ENCODE measurements at places on chromosomes 3 and 15.
A peak's percentile ranks its signal among the peaks of the same experiment; 100 is the strongest.

GRCh38 chr15:80155001-80155377 is 2.2 kb downstream of the FAH start:
- DNase-seq = no peak

GRCh38 chr3:42459151-42459550 is 43.3 kb upstream of the VIPR1 start:
- DNase-seq = no peak

DNA sequence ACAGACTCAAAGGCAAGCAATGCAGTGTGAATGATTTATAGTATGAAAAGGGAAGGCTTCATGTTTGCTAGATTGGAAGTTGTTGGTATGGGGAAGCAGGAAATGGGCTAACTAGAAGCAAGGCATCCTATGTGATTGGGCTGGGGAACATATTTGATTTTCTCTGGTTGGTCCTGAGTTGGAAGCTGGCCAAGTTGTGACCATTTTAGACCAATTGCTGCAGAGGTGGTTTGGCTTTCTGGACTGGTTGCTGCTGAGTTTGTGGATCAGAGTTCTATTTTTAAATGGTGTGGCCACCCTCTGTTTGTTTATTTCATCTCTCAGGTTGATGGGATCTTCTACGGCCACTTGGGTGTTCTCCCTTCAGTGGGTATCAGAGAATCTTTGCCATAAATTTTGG is 39.7 kb downstream of the NUDT16 start:
- DNase-seq = no peak

DNA sequence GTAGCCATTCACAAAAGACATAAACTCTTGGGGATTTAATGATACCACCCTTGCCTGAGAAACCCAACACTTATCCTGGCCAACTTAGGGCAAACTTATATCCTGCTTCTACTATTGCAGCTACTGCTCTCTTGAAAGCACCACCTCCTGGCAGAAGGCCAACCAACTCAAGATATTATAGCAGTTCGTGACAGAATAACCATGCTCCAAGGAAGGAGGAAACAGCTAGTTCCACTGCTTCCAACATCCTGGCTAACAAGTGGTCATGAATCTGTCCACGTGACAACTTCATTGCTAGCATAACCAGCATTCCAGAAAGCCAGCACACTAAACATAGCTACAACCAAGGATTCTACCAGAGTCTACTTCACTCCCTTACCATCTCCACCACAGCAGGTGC is 1037.5 kb downstream of the TBL1XR1 start:
- no peak for DNase-seq

GRCh38 chr3:23533596-23533995 is 272.2 kb upstream of the UBE2E1 start:
- DNase-seq = no peak

DNA sequence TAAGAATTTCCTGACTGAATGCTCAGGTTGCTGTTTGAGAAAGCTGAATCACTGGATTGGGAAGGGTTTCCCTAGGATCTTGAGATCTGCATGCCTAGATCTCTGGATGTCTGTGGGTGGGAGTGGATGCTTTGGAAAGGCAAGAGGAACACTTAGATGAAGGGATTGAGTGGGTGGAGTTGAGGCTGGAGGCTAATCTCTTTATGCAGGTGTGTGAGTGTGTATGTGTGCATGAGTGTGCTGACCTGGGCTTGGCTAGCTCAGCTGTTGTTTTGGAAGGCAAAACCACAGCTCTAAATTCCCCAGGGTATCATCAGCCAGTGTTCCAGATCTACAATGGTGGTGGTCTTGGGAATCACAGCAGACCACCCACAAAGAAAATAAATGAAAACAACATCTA is 60.5 kb downstream of the CLDN1 start:
- DNase-seq = no peak

GRCh38 chr15:42151736-42152135 is 4.7 kb downstream of the PLA2G4F start:
- no peak for DNase-seq

DNA sequence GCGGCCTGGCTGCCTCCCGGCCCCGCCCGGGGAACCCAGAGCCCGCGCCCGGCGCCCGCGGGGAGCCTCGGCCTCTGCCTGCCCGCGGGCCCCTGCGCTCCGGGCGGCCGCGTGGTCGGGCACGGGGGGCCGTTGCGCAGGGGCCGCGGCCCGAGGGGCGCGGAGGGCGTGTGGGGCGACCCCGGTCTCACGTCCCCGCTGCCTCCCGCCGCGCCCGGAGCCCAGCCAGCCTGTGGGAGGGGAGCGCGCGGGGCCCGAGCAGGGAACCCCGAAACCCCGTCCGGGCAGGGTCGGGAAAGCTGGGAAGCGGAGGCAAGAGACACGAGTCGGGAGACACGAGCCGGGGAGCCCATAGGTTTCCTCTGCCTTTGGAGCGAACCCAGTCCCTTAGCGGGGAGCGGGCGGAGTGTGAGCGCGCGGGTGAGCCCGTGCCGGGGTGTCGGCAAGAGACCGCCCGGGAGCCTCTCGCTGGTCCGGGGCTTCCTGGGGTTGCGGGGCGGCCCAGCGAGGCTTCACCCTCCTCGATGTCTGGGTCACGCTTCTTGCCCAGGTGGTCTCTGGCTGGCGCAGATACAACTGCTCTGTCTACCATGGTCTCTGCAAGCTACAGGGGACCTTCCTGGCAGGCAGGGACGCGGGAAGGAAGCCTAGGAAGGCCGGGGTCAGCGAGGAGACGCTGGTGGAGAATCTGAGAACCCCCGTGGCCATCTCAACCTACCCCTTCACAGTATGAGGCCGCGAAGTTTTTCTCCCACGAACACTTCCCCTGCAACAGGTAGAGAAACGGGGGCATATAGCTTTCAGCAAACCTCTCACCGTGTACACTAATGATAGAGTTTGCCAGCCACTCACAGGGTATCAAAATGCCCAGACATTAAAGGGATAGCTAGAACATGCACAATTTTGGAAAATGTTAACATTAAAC is 586 bp downstream of the LRRK1 start:
- peak; percentile 75 for DNase-seq

DNA sequence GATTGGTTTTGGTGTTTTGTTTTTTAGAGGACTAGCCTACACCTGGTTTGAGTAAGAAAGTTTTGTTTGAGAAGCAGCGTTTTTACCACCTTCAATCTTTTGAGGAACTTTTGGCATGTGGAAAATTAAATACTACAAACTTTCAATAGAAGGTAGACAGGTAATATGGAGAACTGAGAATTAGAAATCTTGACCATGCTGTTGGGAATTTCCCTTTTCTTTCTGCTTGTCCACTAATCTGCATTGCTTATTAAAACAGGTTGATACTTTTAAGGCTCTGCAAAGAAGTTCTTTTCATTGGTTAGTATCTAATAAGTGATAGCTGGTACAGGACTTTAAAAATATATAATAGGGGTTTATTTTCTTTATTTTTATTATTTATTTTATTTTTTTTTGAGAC is 31.9 kb downstream of the UBE2E1 start:
- DNase-seq = no peak

GRCh38 chr15:90459368-90459767 is 70.4 kb upstream of the CRTC3 start:
- DNase-seq = no peak

GRCh38 chr3:129485721-129486663 is 42.4 kb upstream of the RHO start:
- DNase-seq = peak; percentile 94

DNA sequence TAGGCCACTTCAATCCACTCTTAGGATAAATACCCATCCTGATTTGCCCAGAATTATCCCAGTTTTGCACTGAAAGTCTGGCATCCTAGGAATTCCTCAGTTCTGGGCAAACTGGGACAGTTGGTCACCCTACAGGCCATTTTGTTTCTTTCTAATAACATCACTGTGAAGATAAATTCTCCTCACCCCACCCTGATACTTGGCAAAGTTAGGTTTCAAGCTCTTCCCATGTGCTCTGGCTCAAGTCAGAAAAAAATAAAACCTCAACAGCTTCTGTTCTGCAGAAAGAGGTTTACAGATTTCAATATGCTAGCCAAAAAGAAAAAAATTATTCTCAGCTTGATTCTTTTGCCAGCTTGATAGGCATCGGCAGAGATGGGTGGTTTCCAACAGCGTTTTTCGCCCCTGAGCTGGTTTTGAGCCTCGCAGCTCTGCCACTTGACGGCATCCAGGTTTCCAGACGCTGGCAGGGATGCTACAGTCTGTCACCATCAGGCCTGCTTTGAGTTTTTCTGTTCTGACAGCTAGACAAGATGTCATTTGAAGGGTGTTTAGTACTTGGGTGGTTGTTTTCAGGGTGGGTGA is 171.4 kb downstream of the SSR3 start:
- DNase-seq = peak; percentile 19
